ENCODE measurements at places on chromosomes 4 and X.

DNA sequence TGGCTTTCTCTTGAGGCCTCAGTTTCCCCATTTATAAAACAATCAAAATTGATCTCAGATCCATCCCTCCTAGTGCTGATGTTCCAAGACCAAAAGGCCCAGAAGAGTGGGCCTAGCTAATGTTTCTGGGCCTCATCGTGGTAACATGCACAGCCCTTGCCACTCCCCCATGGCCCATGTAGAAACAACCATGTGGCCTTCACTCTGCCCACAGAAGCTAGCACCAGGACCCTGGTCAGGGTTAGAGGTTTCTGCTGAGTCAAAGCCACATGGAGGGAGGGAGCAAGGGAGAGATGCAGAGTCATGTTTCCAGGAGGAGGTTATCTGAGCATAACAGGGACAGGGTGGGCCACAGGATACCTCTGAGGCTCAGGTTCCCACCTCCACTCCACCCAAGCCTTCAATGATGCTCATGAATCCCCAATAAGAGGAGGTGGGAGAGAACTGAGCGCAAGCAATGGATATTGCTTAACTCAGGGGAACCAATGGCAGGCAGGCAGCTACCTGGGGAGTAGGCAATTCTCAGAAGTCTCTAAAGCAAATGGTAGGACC is 16.9 kb downstream of the OTUD5 start:
- no peak for DNase-seq

GRCh38 chr4:78610546-78611214 is 59.1 kb downstream of the ANXA3 start:
- no peak for DNase-seq

DNA sequence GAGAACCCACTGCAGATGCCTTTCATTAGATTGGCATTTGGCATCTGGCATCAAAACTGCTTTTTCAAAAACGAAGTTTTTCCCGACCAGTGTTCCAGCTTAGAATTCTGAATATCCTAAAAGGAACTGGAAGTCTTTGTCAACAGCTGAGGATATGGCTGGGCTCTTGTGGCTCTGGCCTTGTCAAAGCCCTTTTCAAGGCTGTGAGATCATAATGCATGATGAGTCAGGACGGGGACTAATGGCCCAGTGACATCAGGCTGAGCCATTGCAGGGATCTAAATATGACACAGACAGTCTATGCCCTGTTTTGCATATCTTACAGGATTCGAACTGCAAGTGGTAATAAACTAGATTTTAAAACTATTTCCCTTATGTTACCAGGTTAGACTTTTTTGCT is 306.4 kb downstream of the PTTG2 start:
- DNase-seq = no peak

DNA sequence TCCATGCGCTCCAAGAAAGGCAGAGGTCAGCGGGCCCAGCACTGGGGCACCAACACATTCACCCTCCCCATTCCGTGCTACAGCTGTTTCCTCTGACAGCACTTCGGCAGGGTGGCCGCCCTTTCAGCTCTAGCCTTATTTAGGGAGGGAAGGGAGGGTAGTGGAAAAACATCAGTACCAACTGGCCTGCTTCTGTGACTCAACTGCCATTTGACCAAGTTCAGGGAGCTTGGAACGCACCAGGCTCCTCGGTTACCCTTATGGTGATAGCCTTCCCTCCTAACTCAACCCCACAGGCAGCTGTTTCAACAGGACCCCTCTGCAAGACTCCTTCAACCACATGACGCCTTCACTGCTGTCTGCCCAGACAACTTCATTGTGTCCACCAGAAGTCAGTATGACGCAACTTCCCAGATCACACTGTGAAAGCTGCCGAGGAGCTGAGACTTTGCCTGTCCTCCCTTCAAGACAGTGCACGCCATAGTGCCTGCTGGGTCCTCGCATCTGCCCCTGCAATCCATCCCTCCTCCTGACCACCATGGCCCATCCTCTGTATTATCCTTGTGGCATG is 132.2 kb downstream of the AFAP1 start:
- no peak for DNase-seq

GRCh38 chr4:173753408-173753807 is 223.4 kb upstream of the HAND2 start:
- no peak for DNase-seq

DNA sequence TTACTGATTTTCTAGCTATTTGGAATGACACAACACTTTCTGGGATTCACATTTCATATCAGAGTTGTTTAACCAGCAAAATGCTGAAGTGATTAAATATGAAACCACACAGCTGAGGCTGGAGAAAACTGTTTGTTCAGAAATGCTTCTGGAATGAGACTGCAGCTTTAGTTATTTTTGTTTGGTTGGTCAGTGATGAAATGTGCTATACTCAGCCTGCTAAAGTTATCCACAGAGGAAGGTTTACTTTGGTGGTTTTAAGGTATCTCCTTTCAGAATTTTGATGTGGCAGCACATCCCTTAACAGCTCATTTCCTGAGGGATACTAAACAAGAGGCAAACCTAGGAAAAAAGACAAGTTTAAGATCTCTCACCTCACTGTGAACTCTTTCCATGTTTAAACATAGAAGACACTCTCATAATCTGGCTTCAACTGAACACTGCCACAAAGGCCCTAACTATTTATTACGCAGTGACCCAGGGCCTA is 106.6 kb upstream of the PDE5A start:
- DNase-seq = no peak

- DNase-seq = no peak
Observed at GRCh38 chrX:130395341-130395740, 6.4 kb upstream of the RBMX2 start.

- peak; percentile 20 for DNase-seq
Observed at GRCh38 chr4:75512386-75513211, 1.6 kb downstream of the RCHY1 start.

DNA sequence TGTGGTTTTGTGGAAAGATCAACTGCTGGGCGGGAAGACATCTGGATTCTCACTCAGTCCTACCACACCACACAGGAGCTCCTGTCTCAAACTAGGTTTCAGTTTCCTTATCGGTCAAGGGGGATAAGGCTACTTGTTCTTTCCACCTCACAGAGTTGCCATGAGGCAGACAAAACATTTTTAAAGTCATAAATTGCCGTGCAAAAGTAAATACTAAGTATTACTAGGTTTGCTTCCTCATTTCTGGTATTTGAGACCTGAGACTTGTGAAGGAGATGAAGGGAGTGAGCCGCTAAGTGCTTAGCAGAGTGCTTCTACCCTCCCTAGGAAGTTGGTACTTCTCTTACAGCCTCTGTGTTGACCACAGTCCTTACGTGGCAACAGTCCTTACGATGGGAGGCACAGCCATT is 1.5 kb downstream of the LAP3 start:
- peak; percentile 30 for DNase-seq

- DNase-seq = no peak
Observed at GRCh38 chr4:13966231-13967195, 339.0 kb upstream of the BOD1L1 start.

GRCh38 chr4:51884055-51884454 is 41.1 kb downstream of the DCUN1D4 start:
- DNase-seq = no peak

DNA sequence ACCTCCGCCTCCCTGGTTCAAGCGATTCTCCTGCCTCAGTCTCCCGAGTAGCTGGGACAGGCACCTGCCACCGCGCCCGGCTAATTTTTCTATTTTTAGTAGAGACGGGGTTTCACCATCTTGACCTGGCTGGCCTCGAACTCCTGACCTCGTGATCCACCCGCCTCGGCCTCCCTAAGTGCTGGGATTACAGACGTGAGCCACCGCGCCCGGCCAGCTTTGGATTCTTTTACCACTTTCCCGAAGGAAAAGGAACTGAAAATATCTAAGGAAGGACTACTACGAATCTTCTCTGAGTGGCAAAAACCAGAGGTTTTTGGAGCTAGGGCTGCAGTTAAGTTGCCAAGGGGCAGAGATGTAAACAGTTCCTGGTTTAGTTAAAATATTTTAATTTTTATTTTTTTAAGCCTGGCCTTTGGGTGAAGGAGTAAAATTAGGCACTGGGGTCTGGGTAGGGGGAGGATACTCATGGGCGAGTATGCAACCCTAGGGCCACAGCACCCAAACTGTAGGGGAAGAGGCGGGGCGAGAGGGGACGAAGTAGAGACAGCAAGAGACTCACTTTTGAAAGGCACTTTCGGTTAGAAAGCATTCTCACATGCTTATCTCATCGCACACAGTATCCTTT is 525 bp upstream of the CISD2 start:
- peak; percentile 20 for DNase-seq
